ENCODE measurements at places on chromosomes 5 and 9.

DNA sequence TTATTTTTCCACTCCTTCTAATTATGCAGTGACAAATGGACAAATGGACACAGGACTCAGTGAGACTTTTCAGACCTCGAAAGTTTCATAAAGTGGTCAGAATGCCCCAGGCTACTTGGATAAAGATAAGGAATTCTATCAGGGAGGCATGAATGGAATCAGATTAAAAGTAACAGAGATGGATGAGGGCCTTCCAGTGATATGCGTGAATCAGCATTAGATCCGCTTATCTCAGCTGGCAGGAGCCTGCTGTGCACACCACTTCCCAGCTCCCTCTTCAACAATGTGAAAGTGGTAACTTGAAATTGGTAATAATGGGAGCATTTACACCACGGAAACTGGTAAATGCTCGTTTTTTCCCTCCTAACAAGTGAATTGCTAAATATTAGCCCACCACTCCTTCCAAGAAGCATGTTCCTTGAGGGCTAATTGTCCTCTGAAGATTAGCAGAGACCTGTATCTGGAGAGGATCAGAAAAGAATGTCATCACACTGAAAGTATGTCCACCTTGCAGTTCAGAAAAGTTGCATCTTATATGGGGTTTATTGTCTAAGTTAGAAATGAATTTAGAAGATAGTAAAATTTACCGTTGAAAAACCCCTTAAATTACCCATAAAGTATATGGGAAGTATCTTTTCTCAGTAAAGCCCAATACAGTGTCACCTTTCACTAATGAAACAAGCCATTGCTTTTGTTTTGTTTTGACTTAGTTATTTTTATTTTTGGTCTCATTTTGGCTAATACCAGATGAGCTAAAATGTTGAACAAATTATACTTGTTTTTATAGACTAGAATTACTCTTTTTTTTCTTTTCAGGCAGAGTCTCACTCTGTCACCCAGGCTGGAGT is 125.3 kb downstream of the DPYSL3 start:
- no peak for DNase-seq

DNA sequence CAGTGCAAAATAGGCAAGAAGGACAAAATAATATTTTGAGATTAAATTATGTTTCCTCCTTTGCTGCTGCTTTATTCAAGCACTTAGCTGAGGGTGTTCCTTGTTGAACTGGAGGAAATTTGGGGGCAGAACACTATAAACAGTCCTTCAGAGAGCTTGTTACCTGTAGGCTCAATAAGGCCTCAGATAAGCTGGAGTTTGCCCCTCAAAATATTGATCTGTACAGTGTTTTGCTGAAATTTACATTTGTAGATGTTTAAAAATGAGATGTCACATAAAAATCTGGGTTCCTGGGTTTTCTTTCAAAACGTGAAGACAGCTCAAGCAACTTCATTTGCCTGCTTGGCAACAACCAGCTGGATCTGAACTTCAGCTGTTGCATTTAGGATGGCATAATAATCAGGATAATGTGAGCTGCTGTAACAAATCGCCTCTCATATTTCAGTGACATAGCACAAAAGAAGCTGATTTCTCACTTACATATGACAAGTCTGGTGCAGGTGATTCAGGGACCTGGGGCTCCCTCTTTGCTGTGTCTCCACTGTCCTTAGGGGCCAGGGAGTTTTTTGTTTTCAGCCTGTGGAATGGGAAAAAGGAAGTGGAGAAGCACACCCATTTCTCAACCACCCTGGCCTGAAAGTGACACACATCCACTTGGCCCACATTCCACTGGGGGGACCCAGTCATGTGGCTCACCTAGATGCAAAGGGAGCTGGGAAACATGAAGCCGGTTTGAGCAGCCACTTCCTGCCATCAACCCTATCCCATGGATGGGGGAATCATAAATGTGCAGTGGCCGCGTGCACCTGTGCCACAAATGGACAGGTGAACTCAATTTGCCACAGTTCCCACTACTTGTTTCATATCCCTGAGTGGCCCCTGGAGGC is 2.4 kb upstream of the PSAT1 start:
- no peak for DNase-seq

GRCh38 chr9:99731950-99732349 is 89.7 kb upstream of the NR4A3 start:
- DNase-seq: no peak

GRCh38 chr9:98209530-98209929 is 17.1 kb upstream of the CORO2A start:
- no peak for DNase-seq

- DNase-seq: no peak
Measured at GRCh38 chr5:84231433-84231832, 153.2 kb downstream of the EDIL3 start.
